ENCODE measurements at places on chromosomes 4 and X.

DNA sequence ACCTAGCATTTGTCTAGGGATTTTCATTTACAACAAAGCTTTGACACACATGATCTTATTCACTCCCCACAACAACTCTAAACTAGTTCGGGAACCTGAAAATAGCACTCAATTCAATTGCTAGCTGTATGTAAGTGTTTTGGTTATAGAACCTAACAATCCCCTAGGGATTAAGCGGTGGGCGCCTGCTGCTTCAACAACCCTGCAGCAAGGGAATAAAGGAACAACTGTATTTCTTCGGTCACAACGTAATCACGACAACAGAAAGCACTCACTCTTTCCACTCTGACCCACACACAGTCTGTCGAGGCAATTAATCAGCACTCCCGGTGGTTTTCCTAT is 674 bp upstream of the DIAPH2 start:
- no peak for DNase-seq

DNA sequence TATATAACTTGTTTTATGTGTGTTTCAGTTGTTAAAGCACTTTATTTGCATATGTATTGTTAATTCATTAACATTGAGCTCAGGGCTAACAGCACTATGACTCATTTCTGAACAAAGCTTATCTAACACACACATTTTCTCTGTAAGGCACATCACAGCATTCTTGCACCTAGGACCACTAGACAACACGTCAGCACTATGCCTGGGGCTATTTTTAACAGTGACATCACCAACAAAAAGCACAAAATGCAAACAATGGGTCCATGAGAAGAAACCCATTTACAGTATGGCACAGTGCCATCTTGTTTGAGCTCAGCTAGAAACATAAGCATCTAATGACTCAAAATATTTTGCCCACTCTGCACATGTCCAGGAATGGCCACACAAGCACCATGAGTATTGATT is 124.4 kb downstream of the RELL1 start:
- DNase-seq, result no peak

GRCh38 chrX:10416424-10416823 is 204.0 kb downstream of the MID1 start:
- no peak for DNase-seq

DNA sequence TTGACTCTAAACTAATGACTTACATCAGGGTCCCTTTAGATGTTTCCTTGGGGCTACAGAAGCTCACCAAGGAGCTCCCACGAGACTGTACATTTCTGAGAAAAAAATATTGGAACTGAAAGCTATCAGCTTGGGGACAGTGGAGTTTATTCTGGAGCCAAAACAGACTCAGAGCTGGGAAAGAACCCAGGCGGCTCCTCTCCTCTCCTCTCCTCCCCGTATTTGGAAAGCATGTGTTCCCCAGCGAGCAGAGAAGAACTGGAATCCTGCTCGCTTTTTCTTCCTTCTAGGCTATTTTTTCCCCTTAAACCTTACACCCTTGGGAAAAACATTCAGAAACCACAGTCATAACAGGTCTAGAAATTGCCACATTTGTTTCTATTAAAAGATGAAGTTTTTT is 4.3 kb upstream of the MAP7D3 start:
- DNase-seq, result no peak

DNA sequence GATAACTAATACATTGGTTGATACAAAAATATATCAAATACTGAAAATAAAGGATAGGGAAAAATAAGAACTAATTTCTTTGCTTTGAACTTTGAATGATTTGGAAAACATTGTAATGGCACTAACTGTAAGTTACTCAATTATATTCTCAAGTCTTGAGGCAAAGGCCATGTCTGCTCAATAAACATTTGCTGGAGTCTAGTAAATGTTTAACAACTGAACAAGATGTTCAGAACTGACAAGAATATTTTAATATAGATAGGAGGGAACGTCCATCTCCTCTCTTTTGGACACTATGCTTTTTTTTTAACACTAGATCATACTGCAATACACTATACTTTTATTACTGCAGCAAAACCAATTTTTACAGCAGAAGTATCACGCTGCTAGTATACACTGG is 76.2 kb downstream of the PRSS12 start:
- DNase-seq, result no peak

- no peak for DNase-seq
These were observed 973.9 kb upstream of the POU3F4 start for GRCh38 chrX:82534086-82534597.

- DNase-seq, result no peak
These were observed 19.4 kb upstream of the YTHDC1 start for GRCh38 chr4:68369142-68369805.

DNA sequence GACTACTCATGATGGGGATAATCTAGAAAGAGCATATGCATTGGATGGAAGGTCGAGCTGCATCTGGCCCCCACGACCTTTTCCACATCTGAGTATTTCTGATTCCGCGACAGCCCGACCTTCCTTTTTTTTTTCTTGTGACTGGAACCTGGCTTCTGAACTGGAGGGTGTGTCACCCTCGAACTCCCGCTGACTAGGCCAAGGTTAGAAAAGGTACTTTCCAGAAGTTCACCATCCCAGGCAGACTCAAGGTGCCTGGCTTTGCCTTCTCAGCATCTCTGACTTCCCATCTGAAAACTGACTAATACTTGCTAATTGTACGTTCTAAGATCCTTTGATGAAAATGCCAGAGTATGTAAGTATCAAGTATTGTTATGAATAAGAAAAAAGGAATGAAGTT is 49.3 kb upstream of the CD40LG start:
- DNase-seq, result peak; percentile 3

GRCh38 chrX:152819732-152820131 is 10.8 kb downstream of the CETN2 start:
- no peak for DNase-seq

DNA sequence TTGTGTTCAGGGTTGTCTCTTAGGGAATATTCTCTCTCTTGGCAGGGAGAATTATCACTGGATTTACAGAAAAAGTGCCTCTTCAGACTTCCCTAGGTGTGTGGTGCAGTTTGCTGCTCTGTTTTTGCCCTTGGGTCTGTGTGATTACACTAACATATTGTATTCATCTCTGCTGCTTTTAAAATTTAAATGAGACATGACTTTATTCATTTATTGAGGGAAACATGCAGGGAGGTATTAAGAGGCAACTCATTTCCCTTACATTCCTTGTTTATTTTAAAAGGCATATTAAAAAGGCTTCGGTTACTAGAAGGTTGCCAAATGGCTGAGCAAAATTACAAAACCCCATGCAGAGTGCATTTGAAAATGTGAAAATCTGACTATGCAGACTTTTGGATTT is 135.1 kb upstream of the GEMIN8 start:
- no peak for DNase-seq

DNA sequence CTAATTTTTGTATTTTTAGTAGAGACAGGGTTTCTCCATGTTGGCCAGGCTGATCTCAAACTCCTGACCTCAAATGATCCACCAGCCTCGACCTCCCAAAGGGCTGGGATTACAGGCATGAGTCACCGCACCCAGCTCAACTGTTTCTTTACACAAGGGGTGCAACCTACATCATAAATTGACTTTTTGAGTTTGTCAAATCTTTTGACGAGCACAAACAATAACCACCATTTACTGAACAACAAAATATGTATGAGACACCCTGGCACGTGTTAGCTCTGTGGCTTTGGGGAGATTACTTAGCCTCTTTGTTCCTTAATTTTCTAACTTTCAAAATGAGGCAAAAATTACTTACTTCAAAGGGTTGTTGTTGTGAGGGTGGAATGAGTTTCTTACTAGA is 23.5 kb upstream of the SLC34A2 start:
- DNase-seq, result no peak

GRCh38 chrX:418927-419729 is 32.4 kb upstream of the PPP2R3B start:
- DNase-seq, result no peak

DNA sequence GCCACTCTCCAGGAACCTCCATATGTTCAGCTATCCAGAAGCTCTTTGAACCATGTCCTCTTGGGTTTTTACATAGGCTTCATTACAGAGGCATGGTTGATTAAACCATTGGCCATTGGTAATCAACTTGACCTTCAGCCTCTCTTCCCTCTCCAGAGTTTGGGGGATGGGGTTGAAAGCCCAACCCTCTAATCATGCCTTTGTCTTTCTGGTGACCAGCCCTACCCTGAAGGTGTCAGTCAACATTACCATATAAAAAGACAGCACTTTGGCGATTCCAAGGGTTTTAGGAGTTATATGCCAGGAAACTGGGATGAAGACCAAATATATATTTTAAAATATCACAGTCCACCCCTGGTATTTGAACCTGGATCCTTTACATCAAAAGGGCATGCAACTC is 222.5 kb downstream of the CHIC1 start:
- DNase-seq, result no peak

DNA sequence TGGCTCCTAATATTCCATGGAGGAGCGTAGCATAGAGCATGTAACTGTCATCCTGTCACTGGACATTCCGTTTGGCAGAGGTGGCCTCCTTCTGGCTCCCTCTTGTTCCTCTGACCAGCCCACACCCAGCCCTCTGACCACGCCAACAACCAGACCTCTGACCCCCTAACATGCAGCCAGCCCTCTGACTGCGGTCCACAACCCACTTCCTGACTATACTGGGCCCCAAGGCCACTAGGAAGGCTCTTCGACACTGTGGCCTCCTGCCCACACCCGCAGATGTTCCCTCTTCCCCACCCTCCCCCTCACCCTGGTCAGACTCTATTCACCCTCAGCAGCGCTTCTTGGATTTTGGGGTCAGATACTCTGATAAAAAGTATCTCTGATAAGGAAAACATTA is 141.4 kb downstream of the EVC2 start:
- DNase-seq, result no peak

DNA sequence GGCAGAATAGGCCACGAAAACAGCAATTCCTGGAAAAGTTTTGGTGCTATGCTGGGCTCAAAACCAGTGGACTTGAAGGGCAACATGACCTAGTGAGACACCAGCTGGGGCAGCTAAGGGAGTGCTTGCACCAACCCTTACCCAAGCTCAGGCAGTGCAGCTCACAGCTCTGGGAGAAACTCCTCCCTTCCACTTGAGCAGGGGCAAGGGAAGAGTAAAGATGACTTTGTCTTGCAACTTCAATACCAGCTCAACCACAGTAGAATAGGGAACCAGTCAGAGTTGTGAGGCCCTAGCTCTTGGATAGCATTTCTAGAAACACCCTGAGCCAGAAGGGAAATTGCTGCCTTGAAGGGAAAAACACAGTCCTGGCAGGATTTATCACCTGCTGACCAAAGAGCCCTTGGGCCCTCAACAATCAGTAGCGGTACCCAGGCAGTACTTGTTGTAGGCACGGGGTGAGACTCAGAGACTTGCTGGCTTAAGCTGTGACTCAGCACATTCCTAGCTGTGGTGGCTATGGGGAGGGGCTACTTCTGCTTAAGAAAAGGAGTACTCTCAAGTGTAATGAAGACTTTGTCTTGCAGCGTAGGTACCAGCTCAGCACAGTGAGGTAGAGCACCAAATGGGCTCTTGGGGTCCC is 19.7 kb upstream of the ABCG2 start:
- no peak for DNase-seq

- DNase-seq, result peak; percentile 48
These were observed 884 bp downstream of the RELL1 start for GRCh38 chr4:37685161-37685822.

DNA sequence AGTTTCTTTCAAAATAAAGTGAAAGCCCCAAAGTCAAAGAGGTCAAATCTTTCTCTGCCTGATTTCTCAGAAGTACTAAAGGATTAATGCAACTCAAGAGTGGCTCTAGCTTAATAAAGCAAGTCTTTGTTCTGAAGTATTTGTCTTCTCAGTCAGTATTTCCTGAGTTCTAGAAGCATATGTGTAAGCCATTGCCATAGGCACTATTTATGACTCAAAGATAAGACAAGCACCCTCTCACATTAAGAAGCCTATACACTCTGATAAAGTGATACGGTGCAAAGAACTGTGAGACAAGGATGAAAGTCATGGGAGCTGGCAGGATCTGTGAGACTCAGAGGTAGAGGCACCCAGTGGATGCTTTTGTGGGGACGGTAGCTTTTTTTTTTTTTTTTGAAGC is 60.9 kb downstream of the AASDH start:
- DNase-seq, result no peak

DNA sequence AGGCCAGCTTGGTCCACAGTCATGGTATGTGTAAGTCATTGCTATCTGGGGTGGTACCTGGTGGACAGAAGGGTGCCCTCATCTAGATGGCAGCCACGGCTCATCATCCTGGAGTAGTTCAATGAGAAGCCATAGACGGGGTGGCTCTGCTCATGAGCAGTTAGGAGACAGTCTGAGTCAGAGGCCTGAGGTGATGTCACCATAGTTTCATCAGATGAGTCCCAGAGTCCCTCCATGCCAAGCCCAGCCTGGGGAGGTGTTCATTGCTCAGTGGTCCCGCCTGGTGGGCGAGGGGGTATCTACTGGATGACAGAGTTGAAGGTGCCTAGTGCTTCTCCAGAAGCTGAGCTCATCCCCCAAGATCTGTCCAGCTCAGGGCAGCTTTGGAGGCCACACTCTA is 49.8 kb downstream of the DLG3 start:
- DNase-seq, result no peak

- DNase-seq, result no peak
These were observed 615.1 kb downstream of the CENPC start for GRCh38 chr4:66930206-66930605.

- no peak for DNase-seq
These were observed 96.1 kb downstream of the FRYL start for GRCh38 chr4:48683784-48684666.

- no peak for DNase-seq
These were observed 174.6 kb downstream of the PCDH10 start for GRCh38 chr4:133323670-133324069.

DNA sequence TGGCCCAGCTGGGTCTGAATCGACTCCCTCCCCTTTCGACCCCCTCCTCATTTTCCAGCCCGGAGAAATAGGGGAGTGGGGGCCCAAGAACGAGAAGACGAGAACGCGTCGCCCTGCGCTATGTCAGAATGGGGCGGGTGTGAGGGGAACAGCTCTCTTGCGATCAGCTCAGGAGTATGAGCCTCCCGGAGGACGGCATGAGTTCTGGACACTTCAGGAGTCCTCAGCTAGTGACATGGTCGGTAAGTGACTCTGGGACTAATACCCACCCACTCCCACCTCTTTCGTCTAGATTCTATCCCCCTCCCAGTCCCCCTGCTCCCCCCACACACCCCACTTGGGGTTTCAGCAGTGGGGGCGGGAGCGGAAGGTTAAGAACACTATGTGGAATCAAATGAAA is 944 bp downstream of the KLF8 start:
- no peak for DNase-seq

Data from T follicular helper cell (primary cell).